ENCODE measurements at places on chromosomes 1 and 21. TPM values are rescaled to one million over a fixed set of nuclear protein-coding genes. Genes with fewer than 3 reads are reported as not detected.

DNA sequence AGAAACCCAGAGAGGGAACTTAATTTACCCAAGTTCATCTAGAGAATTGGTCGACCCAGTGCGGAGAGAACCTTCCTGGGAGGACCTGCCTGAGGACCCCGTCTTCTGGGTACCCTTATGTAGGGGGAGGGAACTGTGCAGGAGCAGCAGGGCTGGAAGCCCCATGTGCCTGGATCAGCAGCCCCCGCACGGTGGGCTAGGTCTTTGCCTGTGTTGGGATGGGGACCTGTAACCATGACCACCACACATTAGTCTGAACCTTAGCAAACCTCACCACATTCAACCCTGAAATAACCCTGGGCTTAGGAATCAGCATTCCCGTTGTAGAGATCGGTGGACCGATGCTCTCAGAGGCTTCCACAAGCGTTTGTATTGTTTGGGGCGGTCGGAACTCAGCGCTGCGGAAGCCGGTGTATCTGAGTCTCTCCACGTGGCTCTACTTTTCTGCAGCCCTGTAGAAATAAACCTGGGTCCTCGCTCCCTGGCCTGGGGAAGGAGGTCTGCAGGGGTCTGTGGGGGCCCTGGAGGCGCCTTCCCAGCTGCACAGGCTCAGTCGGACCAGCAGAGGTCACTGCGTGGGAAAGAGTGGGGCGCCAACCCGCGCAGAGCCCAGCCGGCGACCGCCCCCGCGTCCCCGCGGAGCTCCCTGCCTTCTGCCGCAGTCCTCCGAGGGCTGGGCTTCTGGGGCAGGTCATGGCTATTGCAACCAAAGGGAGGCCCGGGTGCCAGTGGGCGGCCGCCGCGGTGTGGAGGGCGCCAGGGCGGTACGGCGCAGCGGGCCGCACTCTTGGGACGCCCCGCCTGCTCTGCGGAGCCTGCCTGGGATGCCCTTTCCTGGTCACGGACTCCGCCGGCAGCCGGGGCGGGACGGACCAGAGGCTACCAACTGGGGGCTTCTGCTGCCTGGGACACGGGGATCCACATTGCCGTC lies 36.2 kb upstream of the KCNA10 start:
- peak; percentile 49 for DNase-seq

DNA sequence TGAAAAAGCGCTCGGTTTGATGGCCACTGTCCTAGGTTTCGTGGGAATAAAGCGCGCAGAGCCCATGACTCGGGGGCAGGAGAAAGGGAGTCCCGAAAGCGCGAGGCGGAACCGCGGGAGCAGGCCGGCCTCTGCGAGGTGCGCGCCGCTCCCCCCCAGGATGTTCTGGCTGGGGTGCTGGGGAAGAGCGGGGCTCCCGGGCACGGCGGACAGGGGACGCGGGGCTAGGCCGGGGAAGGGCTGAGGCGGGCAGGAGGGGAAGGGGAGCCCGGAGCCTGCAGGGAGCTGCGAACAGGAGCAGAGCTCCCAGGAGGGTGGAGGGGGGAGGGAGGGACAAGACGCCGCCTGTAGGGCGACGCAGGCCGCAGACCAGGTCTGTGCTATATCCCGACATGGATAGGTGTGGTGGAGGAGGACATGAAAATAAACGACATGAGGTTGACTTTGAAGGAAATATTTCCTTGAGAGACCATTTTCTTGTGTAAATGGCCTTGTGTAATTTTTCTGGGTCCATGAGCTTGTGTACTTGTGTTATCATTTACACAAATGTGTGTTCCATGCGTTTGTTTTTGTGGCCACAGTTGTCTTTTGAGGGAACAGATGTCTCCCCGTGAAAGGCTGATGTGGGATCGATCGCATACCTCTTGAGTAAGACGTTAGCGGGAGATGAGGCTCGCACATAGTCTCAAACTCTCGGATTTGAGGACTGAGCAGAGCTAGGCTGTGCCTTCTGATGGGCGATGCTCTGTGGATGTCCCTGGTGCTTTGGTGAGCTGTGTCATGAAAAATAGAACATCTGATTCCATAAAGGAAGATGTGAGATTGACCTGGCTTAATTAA lies 1.3 kb downstream of the PCNT start:
- peak; percentile 66 for DNase-seq

DNA sequence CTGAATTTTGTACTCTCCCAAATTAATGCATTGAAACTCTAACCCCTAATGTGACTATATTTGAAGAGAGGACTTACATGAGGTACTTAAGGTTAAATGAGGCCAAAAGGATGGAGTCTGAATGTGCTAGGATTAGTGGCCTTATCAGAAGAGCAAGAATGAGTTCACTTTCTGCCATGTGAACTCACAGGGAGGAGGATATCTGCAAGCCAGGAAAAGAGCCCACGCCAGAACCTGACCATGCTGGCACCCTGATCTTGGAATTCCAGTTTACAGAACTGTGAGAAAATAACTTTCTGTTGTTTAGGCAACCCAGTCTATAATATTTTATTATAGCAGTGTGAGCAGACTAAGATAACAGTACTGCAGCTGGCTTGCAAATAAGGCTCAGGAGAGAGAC lies 12.2 kb upstream of the FASLG start:
- no peak for DNase-seq

GRCh38 chr1:27539901-27540861 lies 50.2 kb upstream of the WASF2 start:
- peak; percentile 92 for DNase-seq

- DNase-seq, result no peak
Measured at GRCh38 chr21:42781150-42781970, 98.0 kb downstream of the WDR4 start.

DNA sequence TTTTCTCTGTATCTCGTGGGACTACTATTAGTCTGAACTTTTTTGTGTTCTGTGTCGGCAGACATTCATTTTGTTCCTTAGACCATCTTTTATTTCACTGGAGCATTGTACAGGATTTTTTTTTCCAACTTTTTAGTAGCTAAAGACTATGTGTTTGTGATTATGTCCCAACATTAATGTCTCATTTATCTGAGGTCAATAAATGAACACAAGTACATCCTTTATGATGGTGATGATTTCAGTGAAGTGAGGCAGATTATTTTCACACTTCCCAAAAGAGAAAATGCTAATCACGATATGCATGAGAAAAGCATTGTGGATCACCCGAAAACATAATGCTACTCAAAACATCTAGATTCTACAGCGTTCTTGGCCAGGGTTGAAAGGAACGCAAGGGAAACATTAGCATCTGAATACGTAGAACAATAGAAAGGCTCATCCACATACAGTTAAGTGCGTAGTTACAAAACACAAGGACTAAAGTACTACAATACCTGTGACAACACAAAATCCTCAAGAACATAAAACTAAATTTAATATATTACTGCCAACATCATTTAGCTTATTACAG lies 981.7 kb upstream of the NCAM2 start:
- no peak for DNase-seq

DNA sequence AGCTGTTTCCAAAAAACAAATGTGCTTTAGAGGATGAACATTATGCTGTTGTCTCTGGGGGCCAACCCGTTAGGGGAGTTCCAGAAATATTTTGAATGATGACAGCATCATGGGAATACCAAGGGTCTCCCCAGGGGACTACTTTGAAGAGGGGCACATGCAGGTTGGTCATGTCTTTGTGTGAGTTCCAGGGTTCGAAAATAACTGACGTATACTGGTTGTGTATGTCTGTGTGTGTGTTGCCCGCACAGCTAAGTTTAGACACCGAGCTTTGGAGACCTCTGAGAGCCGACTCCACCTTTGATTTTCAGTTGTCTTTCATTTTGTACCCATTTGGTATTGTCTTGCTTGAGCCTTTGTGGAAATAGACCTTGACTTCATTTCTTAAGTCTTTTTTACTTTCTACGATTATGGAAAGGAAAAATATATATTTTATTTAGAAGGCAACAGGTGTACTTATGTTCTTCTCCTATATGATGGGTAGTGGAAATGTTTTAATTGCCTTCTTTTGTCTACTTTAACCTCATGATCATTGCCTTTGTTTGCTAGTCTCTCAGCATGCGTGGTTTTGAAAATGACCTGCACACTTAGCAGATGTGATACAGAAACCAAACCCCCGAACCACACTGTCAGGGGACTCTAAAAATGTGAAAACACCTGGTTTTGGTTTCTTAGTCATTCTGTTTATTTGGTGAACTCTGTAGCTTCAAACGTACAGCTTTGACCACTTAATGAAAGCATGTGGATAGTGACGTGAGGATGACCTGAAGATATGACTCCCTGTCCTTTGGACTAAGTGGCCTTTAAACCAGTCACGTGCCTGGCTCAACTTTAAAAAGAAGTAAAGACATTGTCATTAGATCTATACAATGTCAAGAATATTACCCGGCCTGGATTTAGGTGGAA lies 56.5 kb downstream of the GALNT2 start:
- DNase-seq, result no peak

GRCh38 chr1:217135569-217135915 lies 412.3 kb upstream of the ESRRG start:
- no peak for DNase-seq

ERG gene
- total RNA-seq, result 4.4 TPM

RNU1-2 gene
- total RNA-seq, result not detected

SLC1A7 gene
- not detected for total RNA-seq

PTPRU gene
- total RNA-seq, result 3.4 TPM

SVBP gene
- 31.1 TPM for total RNA-seq

ATXN7L2 gene
- total RNA-seq, result 3.9 TPM

Data from MG63 (cell line).